C1 segment of cervical spinal cord (tissue), 14 donors: ENCODE measurements at places on chromosomes 5 and 9.

DNA sequence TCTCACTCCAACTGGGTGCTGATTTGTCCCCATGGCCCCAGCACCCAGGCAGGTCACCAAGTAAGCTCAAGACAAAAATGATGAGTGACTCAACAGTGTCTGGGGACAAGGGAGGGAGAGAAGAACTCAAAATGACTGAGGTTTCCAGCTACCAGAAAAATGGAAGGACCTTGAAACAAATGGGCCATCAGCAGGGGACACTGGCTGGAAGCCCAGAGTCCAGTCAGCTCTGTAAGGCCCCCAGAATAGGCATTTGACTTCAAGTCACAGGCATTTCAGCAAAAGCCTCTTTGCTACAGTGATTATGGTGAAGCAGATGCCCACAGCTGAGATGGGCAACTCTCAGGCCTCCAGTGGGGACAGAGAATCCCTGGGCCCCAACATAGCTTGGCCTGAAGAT lies 139.0 kb upstream of the GABRP start:
- DNase-seq, result no peak

- no peak for DNase-seq
Measured at GRCh38 chr5:59725392-59725767, 168.1 kb downstream of the PDE4D start.

DNA sequence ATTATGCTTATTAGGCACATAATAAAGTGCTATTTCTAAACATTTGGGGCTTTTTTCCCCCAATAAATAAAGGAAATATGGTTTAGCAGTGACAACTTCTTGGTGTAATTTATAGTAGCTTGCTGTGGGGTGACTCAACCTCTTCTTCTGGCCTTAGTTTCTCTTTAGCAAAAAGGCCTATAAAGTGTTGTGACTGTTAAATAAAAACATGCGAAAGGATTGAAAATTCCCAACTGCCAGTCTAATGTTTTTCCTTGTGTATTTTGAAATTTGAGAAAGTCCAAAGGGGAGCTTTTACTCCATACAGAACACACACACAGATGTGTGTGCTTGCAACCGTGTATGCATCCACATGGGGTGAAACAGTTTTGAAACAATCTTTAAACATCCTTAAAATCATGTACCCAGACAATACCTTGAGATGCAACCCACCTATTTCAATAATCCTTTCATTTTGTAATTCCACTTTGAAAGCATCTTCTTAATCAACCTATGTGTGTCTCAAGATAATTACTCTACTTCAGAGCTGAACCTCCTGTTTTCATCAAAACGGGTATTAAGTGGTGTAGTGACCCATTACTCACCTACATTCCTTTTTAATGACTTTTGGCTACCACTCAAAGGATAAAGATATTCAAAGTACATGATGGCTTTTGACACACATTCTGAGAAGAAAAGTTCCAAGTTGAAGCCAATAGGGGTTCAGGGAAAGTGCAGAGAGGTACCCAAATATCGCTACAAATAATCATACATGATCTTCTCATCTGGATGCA lies 123.8 kb downstream of the DROSHA start:
- no peak for DNase-seq

GRCh38 chr9:93990448-93990847 lies 35.3 kb upstream of the BARX1 start:
- no peak for DNase-seq

- DNase-seq, result no peak
Measured at GRCh38 chr5:15002791-15003190, 131.2 kb upstream of the ANKH start.

GRCh38 chr9:91073049-91073810 lies 271.6 kb downstream of the SYK start:
- DNase-seq, result no peak

DNA sequence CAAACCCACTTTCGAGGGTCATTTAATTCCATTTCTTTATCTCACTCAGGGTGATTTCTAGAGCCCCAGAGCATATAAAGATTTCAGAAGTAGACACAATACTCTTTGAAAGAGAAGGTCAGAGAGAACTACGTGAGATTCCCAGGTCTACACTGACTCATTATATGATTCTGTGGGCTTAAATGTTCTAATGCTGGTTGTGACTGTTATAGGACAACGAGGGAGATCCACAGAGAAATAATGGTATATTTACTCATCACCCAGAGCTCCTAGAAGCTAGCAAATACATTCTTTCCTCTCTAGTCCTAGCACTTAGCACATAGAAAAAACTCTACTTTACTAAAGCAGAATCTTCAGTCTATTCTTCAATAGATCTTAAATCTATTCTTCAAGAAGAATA lies 39.4 kb upstream of the GRAMD2B start:
- DNase-seq, result no peak

DNA sequence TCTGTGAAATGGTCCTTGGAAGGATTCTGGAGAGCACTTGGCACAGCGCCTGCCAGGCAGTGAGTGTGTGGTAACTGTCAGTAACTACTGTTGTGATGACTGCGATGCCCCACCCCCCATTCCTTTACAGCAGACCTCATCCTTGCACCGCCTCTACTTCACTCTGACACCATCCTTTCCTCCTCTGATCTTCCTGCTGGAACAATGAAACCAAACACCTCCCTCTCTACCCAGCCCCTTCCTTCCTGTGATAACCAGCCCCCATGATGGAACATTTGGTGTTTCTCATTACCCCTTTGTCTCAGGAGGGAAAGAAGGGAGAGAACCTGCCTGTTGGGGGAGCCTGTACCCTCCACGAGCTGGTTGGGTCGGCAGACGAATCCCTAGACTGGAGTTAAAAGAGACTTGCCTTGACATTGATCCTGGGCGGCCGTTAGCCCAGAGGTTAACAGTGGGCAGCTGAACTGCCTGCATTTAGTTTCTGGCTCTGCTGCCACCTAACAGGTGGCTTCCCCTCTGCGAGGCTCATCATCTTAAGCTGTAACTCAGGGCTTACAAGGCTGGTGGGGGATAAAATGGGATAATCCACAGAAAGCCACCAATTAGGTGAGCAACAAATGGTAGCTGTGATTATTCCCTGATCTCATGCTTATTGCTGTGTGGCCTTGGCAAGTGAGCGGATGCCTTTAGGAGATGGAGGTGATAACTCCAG lies 34.2 kb upstream of the GRPEL2 start:
- no peak for DNase-seq

- DNase-seq, result no peak
Measured at GRCh38 chr5:113000466-113000865, 23.9 kb downstream of the DCP2 start.

GRCh38 chr9:20558566-20559016 lies 63.7 kb downstream of the MLLT3 start:
- DNase-seq, result no peak

GRCh38 chr5:34731435-34732232 lies 75.5 kb downstream of the RAI14 start:
- no peak for DNase-seq

DNA sequence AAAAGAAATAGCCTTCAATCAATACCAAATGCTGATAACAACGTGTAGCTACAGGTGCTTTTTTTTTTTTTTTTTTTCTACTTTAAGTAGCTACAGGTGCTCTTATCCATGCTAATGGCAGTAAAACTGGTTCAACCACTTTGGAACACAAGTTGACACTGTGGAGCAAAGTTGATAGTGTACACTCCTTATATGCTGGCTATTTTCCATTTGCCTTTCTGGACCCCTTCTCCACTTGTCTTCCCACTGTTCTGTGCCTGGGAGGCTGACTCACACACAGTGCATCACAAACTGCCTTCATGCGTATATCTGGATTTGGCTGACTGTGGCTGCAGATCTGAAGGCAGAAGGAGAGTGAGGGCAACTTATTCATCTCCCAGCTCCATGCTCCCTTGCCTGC lies 247.9 kb downstream of the MSX2 start:
- no peak for DNase-seq

DNA sequence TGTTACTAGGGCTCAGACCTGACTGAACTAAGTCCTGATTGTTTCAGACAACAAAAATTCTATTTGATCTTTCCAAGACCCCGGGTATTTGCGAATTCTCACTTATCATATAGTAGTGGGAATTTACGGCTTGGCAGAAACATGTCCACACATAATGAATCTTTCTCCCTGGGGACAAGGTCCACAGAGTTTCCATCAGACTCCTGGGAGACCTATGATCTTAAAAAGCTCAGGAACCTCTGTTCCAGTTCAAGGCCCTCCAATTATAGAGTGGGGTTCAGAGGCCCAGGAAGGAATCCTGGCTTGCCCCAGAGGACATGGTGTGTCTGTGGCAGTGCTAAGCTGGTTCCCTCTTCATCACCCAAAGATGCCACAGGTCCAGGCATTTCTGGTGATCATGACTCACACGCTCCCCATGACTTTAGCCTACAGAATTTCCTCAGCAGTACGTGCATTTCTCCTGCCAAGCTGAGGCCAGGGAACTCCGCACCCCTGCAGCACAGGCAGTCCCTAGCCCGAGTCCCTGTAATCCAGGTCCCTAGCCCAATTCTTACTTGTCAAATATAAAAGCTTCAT lies 12.6 kb downstream of the RAPGEF1 start:
- no peak for DNase-seq

DNA sequence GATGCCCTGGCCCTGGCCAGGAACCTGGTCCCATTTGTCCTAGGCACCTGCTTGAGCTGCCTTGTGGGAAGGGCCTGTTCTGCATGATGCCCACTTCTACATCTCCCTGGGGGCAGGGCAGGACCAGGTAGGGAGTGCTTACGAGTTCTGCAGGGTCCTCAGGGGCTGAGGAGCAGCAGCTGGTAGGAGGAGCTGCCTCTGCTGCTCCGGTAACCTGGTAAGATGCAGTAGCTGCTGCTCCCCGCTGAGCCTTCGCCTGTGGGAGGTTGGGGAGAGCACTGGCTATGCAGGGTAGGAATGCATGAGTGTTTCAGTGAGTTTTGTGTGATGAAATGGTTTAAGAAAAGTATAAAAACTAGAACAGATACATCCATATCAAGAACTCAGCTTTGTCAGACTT lies 13.6 kb downstream of the LRRC8A start:
- no peak for DNase-seq

- no peak for DNase-seq
Measured at GRCh38 chr5:3489239-3489843, 106.3 kb upstream of the IRX1 start.

GRCh38 chr9:137011907-137012675 lies 15.7 kb upstream of the CLIC3 start:
- DNase-seq, result no peak

GRCh38 chr5:174376726-174377373 lies 331.3 kb downstream of the NSG2 start:
- no peak for DNase-seq

DNA sequence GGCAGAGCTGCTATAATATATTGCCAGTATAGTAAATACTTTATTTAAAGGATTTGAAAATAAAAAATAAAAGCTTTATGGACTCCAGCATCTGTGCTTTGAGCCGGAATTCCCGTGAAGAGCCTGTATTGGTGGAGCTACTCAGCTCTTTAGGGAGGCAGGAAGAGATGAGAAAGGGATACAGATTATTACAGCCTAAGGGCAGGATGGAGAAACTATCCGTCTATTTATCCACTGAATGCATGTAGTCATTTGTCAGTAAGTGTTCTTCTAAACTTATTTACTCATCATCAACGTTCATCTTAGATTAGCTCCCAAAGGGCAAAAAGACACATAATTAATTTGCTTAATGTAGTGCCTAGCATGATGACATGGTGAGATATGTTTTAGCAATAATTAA lies 48.4 kb downstream of the SLC1A1 start:
- DNase-seq, result no peak

GRCh38 chr9:96299823-96300222 lies 2.2 kb downstream of the HSD17B3 start:
- no peak for DNase-seq

- no peak for DNase-seq
Measured at GRCh38 chr5:4674166-4674565, 466.0 kb upstream of the ADAMTS16 start.

DNA sequence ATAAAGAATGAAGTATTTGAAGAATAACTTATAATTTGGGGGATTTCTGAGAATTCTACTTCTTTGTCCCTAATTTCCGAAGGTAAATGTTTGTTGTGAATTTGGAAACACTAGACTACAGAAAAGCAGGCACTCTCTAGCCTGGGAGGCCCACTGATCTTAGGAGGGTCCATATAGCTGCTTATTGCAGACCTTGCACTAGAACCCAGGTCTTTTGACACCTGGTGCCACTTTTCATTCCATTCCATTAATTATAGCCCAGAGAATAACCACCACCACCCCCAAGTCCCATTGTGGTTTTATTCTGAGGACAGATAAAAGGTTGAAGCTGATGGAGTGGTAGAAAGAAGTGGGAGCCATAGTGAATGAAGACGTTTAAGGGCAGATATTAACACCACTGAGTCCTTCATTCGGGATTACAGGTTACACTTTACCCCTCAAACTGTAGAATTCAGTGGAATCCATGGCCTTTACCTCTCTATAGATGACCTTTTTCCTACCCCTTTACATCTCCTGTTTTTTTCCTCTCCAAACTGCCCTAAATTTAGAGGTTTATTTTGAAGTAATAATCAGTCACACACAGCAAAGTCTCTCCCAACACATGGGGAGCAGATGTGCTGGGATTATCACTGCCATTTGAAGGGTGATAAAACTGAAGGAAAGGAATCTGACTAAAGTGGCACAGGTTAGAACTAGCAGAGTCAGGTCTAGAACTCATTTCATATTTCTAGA lies 12.0 kb upstream of the PSMD5 start:
- DNase-seq, result no peak

DNA sequence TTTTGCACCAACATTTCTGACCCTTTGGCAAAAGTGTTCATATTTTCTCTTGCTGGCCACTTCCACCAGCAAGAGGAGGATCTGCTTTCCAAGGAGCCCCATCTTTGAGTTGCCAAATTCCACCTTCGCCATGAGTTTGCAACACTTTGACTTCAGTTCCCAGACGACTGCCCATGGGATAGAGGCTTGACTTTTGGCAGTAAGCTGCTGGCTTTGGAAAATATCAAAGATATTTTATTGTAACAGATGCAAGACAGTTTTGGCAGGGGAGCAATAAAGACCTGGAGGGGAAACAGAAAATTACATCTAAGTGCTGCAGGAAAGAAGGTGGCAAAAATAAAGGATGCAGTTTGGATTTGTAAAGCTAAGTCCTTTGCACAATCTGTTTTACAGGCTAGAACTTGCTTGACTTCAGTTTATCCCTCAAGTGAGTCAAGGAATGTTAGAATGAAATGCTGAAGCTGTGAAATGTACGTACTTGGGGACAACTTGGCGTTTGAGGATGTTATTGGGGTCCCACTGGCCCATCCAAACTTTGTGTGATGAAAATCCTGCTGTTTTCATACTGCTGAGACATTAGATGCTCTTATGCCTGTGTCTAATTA lies 232.9 kb downstream of the GOLPH3 start:
- no peak for DNase-seq

DNA sequence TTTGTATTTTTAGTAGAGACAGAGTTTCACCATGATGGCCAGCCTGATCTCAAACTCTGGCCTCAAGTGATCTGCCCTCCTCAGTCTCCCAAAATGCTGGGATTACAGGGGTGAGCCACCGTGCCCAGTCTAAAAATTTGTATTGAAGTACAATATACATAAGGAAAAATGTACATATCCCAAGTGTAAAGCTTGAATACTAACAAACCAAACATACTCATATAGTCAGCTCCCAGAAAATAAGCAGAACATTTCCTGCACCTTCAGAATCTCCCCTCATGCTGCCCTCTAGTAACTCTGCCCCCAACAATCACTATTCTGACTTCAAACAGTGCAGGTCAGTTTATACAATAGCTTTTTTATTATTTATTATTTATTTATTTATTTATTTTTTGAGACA lies 1.6 kb upstream of the NOL6 start:
- DNase-seq, result no peak
